NCI-H2171 (cell line): ENCODE measurements at places on chromosomes 5 and 9.

GRCh38 chr5:149412783-149413476, 33.8 kb upstream of the IL17B start:
- no peak for DNase-seq

GRCh38 chr9:100324594-100325200, 28.0 kb downstream of the TEX10 start:
- DNase-seq = peak; percentile 3

GRCh38 chr9:101739311-101739710, 864 bp upstream of the GRIN3A start:
- no peak for DNase-seq

DNA sequence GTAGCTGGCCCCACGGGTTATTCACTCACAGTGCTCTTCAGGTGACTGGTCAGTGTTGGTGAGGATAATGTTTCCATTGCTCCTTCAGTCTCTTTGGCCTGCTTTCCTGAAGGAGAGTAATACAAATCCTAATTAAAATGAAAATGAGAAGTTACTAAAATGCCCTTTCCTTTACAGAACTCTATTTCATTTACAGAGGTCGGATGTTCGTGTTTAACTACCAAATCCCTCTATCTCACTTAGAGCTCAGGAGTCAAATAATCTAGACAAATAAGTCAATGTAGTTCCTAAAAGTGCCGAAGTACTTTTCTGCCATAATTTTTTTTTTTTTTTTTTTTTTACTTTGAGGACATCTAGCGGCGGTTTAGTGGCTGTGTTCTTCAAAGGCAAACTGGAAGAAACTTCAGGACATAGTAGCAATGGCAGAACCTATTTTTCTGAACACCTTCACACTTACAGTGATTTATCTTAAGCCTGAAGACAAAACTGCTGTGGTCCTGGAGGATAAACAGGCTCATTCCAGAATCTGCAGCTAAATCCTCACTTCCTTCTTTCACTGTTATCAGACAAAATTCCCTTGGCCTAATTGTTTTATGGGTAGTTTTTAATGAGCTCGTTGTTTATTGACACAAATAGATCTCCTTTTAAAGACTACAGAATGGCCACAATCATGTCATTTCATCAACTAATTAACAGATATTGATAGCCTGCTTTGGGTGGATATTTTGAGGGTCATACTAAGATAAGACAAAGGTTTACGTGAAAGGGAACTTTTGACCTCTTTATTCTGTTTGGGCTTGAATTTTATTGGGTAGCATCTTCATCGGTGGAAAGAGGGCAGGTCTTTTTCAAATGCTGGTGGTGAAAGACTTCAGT, 207.6 kb upstream of the DMRTA1 start:
- DNase-seq = peak; percentile 1

DNA sequence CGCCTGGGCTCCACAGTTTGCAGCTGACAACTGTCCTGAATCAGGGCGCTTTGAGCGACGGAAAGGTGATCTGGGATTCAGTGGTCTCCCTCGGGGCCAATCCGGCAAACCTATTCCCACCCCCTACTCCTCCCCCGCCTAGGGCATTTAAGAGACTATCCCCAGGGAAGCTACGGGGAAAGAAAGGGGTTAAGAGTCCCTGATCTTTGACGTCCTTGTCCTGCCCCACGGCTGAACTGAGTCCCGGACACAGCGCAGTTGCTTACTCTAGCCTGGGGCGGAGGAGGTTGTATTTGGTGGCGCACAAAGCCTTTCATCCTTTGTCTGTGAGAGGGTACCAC, 3.4 kb downstream of the RORB start:
- DNase-seq = no peak

GRCh38 chr5:93532370-93532769, 48.6 kb downstream of the NR2F1-AS1 start:
- DNase-seq = no peak

GRCh38 chr5:16552666-16553343, 64.0 kb downstream of the RETREG1 start:
- peak; percentile 59 for DNase-seq

DNA sequence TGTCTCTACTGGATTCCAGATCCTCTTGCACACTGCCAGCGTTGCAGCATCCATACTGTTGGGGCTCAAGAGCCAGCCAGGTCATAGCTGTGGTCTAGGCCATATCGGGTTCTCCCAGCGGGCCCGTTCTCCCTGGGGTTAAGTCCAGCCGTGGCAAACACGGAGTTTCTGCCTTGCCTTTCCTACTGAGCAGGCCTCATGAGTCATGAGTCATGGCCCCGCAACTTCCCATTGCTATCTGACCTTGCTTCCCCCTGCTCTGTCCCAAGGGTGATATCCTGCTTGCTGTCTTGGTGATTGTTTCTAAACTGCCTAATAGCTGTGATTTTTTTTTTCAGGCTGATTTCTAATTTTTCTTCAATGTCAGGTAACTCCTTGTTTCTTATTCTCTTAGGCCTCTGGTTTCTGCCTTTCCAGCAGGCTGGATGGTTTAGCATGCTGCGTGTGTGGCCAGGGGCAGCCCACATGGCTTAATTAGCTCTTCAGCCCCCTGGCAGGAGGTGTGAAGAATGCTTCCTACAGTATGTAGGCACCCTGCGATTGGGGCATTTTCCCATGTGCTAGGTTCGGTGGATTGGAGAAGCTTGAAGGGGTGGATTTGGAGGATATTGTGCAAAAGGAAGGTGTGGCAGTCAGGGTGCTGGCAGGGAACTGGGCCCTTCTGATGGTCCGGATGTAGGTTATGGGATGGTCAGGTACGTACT, 18.7 kb downstream of the DAPK1 start:
- no peak for DNase-seq

GRCh38 chr5:142548739-142549275, 137.1 kb downstream of the FGF1 start:
- DNase-seq = peak; percentile 45

- DNase-seq = peak; percentile 10
Observed at GRCh38 chr5:8825139-8825757, 720.6 kb downstream of the SEMA5A start.
